ENCODE measurements at places on chromosomes 16 and 17.

GRCh38 chr16:56673921-56674320 is 4.3 kb downstream of the MT1H start:
- no peak for DNase-seq

DNA sequence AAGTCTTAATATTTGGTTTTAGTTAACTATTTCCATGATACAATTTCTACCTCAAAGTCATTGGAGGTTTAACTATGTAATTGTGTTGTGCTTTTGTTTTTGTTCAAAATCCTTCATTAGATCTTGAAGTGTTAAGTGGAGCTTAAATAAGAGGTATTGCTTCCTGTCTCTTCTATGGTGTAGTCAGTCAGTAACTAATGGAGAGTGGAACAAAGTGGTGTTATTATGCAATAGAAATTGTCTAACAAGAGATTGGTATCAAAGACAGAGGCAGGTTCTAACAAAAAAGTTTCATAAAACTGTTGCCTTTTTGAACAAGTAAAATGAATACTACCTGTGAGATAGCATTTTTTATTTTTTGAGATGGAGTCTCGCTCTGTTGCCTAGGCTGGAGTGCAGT is 45.2 kb downstream of the GRB7 start:
- DNase-seq, result no peak

DNA sequence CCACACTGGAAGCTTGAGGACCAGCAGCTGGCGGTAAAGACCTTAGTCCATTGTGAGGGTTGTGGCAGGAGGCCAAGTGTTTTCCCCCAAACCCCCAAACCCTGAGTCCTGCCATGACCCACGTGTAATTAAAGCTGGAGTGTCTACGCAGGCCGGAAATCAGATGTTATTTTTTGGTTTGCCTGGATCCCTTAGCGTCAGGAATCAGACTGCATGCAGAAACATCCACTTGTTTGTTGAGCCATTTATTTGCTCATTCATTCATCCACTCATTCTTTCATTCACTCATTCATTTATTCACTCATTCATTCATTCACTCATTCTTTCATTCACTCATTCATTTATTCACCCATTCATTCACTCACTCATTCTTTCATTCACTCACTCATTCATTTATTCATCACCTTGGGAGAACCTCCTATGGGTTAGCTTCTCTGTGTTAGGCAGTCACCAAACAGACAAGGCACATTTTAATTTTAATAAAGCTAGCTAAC is 313.1 kb downstream of the MAF start:
- no peak for DNase-seq

DNA sequence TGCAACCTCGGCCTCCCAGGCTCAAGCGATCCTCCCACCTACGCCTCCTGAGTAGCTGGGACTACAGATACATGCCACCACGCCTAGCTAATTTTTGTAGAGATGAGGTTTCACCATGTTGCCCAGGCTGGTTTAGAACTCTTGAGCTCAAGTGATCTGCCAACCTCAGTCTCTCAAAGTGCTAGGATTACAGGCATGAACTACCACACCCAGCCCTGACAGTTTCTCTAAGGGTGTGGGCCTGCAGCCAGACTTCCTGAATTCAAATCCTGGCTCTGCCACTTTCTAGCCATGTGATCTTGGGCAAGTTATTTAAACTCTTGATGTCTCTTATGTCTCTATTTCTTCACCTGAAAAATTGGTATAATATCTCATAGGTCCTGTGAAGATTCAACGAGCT is 5.6 kb downstream of the CUEDC1 start:
- DNase-seq, result no peak

DNA sequence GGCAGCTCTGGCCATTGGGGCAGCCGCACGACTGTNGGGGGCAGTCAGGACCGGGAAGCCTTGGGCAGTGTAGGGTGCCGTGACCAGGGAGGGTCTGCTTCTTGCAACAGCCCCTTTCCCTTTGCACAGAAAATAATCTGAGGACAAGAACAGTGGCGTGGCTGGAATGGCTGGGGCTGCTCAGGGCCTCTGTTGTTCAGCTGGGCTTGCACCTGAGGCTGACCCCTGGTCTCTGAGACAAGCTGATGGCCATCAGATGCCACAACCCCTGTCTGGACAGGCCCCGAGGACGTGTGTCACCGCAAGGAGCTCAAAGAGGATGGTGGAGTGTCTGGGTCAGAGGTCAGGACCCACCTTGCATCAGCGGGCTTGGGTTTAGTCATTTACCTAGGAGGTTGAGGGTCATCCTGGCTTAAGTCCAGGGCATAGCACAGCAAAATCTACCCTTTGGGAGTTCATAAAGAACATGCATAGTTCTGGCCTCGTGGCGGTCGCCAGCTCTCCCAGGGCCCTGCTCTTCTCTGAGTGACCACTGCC is 46.9 kb downstream of the METRNL start:
- no peak for DNase-seq

DNA sequence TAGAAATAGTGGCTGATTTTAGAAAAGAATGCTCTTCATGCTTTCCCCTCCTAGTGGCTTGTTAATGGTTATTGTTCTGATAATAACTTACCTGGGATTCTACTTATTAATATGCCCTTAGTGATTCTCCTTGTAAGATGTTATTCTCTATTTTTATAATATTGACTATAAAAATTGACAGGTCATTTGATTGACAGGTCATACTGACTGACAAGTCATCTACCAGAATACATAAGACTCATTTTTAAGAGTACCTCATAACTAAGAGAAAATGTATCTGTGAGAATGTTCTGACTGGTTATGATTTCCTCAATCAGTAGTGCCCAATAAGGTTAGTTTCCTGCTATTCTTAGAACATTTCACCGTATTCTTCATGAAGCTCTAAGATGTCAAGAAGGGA is 8.6 kb upstream of the COX10 start:
- DNase-seq, result no peak

GRCh38 chr17:43213545-43213944 is 1.9 kb downstream of the TMEM106A start:
- no peak for DNase-seq

- no peak for DNase-seq
Observed at GRCh38 chr17:71176928-71177443, 943.8 kb upstream of the SOX9 start.

DNA sequence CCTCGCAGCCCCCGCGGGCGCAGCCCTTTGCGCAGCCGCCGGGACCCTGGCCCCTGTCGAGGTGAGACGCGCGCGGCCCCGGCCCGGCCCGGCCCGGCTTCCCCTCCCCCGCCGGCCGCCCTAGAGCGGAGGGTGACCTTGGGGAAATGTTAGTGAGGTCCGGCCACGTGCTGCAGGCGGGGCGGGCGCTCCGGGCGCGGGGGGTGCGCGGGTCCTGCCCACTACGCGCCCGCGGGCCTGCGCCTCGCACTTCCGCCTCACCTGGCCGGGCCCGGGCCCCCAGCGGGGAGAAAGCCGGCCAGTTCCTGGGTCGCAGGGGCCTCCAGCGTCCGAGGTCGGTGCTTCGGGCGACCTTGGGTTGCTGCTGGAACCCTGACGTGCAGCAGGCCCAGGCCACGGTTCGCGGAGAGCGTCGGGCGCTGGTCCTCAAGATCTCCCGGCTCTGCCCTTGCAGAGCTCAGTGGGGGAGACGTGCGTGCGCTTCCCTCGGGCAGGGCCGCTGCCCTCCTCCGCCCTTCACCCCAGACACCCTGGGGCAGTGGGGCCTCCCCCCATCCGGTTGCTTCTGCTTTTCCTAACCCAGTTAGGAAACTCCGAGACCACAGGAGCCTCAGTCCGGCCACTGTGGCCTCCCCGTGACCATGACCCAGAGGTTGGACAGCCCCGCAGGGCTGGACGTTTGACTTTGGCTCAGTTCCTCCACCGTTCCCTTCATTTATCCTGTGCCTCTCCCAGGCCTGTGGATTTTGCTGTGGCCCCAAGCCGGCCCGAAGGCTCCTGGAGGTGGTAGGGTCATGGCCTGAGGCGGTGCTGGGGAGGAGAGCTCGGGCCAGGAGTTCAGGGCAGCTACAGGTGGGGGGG is 791 bp downstream of the MCRIP2 start:
- peak; percentile 29 for DNase-seq

GRCh38 chr17:3636908-3637373 is 381 bp downstream of the CTNS start:
- DNase-seq, result no peak

DNA sequence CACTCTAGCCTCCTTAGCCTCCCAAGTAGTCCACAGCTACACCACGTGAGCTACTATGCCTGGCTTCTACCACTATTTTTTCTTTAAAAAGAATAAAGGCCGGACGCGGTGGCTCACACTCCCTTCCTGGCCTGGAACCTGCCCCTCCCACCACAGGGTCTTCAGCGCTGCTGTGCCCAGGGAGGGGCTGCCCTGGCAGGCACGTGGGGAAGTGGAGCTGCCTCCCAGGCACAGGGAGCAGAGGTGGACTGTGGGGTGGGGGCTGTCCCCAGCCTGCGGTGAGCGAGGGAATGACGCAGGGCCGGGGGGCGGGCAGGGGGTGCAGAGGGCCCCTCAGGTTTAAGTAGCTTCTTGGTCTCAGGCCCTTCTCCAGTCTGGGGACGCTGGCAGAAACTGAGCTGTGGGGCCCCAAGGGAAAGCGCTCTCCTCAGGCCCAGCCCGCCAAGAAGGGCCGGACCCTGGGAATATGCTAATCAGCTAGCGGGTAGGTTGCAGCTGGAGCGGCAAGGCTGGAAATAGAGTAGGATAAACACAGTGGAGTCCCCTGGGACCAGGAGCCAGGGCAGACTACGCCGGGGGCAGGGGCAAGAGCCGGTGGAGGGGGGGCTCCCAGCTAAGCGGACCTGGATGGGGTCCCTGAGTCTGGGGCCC is 46.8 kb downstream of the TIMM22 start:
- DNase-seq, result no peak

GRCh38 chr17:51505450-51505849 is 245.1 kb downstream of the UTP18 start:
- no peak for DNase-seq

DNA sequence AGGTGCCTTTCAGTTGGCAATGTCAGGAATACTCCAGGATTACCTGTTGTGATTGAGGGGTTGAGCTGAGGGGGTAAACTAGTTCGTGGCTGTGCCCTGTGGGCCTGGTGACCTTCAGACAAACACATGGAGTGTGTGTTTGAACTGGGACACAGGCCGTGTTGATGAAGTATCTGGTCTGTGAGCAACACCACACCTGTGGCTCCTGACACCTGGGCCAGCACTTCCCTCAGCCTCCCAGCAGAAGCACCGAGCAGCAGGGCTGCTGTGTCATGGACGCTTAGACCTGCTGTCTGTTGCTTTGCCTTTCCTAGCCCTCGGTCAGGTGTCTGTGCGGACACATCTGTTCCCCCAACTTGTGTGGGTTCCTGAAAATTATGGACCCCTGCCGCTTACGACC is 82.9 kb downstream of the KSR1 start:
- DNase-seq, result no peak

GRCh38 chr16:13453938-13454553 is 465.9 kb upstream of the ERCC4 start:
- DNase-seq, result peak; percentile 35

GRCh38 chr16:28298511-28298878 is 6.2 kb downstream of the SBK1 start:
- DNase-seq, result peak; percentile 38

Measured in NCI-H345 (cell line).